Stimulated activated CD4-positive, alpha-beta T cell treated with anti-CD3 and anti-CD28 coated beads, Interleukin-2, amount 100 ng/mL, for 24 hours (primary cell): ENCODE measurements at places on chromosomes 16 and 17.

GRCh38 chr17:73560661-73561060, 83.6 kb downstream of the SDK2 start:
- DNase-seq: no peak

- no peak for DNase-seq
Observed at GRCh38 chr17:46139432-46140210, 53.6 kb downstream of the KANSL1 start.

GRCh38 chr17:78273813-78274212, 42.4 kb downstream of the TMEM235 start:
- no peak for DNase-seq

- no peak for DNase-seq
Observed at GRCh38 chr16:87322360-87322759, 5.2 kb upstream of the C16orf95 start.

GRCh38 chr16:27080895-27081294, 14.2 kb downstream of the C16orf82 start:
- no peak for DNase-seq

DNA sequence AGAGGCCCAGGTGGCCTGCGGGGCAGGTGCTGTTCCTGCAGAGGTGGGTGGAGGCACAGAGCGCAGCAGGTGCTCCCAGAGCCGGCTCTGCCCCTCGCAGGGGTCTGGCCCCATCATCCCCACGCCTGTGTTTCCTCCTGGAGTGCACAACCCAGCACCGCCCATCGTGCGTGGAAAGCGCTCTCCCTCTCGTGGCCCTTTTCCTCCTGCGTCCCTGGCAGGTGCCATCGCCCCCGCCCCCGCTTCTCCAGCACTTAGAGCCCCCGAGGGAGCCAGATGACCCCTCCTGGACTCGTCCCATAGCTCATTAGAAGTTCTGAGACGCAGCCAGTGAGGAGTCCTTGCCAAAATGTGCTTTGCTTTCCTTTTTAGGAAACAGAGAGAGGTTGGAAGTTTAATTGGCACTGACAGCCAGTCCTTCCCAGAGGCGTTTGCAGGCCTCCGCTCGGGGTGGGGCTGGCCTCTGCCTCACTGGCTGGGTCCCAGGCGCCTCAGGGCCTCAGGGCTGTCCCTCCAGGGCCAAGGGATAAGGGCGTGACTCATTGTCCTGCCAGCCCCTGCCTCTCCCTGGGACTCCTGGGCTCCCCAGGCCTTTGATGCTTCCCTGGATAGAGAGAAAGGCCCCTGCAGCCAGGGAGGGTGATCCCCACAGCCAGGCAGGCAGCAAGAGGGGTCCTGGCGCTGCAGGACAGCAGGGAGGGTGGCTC, 32.2 kb upstream of the CHMP6 start:
- DNase-seq: no peak

GRCh38 chr17:81569986-81570514, 17.9 kb upstream of the FAAP100 start:
- DNase-seq: no peak

GRCh38 chr17:71084219-71084618, 914.9 kb downstream of the KCNJ2 start:
- DNase-seq: peak; percentile 2

GRCh38 chr17:2847381-2848333, 51.4 kb downstream of the RAP1GAP2 start:
- no peak for DNase-seq

DNA sequence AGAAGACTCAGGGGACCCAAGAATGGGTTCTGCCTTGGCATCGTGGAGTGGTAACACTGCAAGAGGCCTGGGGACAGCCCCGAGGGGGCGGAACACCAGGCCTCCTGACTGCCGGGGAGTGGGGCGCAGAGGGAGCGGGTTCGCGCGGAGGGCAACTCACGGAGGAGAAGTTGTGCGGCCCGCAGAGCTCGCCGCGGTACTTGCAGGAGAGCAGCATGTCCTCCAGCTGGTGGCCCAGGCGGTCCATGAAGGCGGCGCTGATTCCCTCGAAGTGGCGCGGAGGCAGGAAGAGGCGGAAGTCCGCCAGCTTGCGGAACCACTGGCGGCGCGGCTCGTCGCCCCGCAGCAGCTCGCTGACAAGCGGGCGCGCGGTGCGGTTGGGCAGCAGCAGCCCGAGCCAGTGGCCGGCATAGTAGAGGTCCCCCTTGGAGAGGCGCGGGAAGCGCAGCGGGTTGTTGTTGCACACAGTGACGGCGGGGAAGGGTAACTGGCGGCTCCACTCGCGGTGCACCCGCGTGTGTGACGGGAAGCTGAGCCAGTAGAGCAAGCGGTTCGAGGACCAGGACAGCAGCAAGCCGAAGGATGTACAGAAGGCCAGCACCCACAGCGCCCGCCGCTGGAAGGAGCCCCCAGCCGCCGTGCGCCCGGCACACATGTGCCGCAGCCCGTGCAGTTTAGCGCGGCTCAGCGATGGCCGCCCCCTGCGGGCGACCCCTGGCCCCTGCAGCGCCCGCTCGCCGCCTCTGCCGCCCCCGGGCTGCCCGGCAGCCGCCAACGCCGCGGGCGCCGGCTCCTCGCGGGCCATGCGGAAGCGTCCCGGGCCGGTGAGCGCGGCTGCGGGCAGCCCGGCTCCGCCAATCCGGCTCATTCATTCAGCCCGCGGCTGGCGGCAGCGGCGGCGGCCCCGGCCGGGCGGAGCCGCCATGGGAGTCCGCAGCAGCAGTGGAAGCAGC, 1.6 kb downstream of the ASIC2 start:
- no peak for DNase-seq

DNA sequence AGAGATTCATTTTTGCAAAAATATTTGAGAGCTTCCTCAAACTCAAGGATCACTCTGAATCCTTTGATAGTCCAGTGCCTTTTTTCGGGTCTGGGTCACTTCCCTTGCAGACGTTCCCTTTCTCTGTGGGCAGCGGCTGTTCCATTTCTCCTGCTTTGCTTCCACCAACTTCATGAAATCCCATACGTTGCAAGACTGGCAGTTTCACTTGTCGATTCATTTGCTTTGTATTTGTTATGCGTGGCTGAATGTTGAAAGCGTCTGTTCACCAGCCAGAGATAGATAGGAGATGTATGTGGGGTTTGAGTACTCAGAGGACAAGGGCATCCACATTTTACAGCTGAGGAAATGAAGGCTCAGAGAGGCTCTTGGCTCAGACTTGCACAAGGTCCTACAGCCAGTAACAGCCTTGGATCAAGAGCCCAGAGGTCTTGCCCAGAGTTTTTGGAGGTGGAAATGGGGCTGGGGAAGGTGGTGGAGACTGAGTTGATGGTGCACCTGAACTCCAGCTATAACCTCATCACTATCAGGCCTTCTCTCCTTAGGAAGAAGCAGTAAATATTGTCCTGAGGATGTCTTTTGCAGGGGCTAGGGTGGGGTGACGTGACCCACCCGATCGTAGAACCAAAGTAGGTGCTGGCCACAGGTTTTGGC, 1.3 kb upstream of the CCDC102A start:
- peak; percentile 19 for DNase-seq

GRCh38 chr17:9928601-9929333, 23.7 kb upstream of the RCVRN start:
- DNase-seq: no peak

- no peak for DNase-seq
Observed at GRCh38 chr17:77622647-77623046, 335.9 kb upstream of the TNRC6C start.

DNA sequence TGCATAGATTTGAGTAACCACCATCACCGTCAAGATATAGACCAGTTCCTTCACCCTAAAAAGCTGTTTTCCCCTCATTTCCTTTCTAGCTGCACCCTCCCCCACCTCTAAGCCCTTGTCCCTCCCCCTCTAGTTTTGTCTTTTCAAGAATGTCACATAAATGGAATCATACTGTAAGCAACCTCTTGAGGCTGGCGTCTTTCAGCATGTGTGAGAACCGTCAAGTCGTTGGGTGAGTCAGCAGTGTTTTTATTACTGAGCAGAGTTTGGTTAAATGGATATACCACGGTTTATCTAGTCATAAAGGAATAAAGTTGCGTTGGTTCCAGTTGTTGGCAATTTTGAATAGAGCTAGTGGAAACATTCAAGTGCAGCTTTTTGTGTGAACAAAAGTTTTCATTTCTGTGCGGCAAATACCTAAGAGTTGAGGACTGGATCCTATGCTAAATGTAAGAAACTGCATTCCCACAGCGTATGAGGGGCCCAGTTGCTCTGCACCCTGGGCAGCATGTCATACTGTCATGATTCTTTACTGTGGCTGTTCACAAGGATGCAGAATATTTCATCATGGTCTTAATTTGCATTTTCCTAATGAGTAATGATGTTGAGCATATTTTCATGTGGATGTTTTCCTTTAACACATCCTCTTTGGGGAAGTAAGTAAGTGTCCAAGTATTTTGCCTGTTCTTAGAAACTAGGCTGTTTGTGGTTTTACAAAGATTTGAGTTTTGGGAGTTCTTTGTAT, 264.3 kb downstream of the CPPED1 start:
- peak; percentile 44 for DNase-seq

DNA sequence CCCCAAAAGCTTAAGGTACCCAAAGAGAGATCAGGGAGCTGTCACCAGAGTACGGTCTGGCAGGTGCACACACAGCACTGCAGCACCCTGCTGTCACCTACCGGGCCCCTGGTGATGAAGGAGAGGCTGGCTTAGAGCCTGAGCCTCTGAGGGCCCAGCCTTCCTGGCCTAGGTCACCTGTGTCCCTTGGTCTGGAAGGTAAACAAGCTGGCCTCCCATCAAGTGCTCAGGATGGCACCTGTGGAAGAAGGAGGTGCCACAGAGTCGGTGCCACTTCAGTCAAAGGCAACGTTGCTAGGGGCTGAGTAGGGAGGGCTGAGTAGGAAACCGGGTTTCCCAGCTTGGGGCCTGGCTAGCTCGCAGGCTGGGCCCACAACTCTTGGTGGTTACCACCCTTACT, 70.7 kb downstream of the COG7 start:
- no peak for DNase-seq

- DNase-seq: no peak
Observed at GRCh38 chr17:17573912-17574311, 17.6 kb downstream of the PEMT start.

GRCh38 chr16:68074850-68075555, 10.2 kb upstream of the NFATC3 start:
- no peak for DNase-seq

GRCh38 chr17:64400642-64401041, 10.0 kb upstream of the PECAM1 start:
- no peak for DNase-seq

- DNase-seq: no peak
Observed at GRCh38 chr17:61225178-61225882, 174.3 kb upstream of the TBX2 start.

DNA sequence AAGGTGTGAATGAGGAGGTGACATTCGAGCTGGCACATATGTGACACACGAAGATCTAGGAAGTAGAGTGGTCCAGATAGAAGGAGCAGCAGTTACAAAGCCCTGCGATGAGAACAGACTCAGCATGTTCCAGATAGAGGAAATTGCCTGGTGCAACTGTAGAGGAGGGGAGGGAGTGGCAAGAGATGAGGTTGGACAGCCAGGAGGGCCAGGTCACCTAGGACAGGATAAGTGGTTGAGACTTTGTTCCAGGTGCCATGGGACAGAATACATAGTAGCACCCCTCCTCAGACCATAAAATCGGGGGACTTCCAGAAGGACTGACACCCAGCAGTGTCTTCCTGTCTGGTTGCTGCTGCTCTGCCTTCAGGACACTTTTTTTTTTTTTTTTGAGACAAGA, 11.0 kb upstream of the CENPT start:
- DNase-seq: no peak

DNA sequence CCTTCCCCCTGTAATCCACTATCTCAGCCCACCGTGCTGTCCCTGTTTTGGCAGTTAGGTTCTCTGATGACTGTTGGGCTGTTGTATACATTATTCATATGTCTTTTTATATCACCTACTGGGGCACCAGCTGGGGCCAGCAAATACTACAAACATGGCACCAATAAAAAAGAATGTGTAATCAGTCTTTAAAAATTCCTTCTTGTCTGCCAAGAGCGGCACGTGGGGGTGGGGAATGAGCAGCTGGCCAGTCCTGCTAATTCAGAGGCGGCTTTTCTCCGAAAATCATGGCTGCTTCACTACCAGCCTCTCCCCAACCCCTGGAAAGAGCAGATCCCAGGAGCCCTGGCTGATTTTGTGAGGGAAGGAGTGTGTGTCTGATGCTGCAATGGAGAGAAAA, 77.7 kb upstream of the EEF2KMT start:
- DNase-seq: no peak

- DNase-seq: no peak
Observed at GRCh38 chr16:55853114-55853513, 20.2 kb upstream of the CES1 start.

- DNase-seq: peak; percentile 77
Observed at GRCh38 chr17:28949185-28950016, 1.9 kb downstream of the PHF12 start.

GRCh38 chr17:17536702-17537101, 40.5 kb upstream of the RASD1 start:
- no peak for DNase-seq

DNA sequence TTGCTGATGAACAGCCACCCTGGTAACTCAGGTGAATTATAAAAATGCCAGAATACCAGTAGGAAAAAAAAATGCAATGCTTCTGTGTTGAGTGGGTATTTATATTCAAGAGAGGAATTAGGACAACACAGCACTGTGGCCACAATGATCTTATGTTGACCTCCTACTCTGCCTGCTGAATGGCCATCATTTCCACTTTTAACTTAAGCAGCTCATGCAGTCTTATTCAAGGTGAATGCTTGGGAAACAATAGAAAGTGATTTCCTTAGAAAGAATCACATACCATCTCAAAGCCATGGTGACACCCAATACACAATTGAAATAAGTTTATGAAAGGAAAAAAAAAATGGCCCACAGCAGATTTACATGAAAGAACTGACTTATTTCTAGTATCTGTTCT, 224.0 kb downstream of the CDH8 start:
- no peak for DNase-seq

GRCh38 chr16:49335828-49336227, 37.8 kb upstream of the C16orf78 start:
- no peak for DNase-seq

DNA sequence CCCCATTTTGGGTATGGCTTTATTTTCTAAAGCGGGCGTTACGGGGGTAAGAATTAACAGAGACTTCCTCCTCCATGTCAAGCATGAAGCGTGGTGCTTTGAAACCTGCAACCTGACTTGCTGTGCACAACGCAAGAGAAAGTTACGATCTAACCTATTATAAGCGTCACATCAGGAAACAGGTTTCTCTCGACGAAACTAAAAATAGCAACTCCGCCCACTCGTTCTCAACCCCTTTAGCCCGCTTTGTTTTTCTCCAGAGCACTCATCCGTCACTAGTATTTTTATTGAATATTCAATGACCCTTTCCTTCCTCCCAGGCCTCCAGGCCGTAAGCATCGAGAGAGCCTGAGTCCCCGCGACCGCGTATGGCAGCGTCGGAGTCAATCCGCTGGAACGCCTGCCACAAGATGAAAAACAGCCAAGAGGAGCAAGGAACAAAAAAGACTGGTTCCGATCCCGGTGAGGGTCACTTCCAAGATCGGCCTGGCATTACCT, 555 bp downstream of the NUP88 start:
- DNase-seq: peak; percentile 74

DNA sequence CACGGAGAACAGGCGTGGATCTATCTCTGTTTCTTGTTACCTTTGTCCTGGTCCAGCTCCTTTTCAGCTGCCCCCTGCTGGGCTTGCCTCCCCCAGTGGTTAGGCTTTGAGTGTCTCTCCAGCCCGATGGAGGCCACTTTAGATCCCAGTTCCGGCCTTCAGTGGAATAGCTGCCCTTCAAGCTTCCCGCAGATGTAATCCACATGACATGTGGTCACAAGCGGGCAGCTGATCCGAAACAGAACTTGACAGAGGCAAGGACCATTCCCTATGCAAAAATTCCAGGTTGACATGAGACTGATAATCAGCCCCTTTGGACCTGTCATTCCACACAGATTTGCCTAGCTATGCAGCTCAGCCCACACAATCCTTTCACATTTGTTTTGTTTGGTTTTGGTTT, 40.6 kb upstream of the AQP8 start:
- no peak for DNase-seq
